ENCODE measurements at places on chromosomes 5 and 9.

- no peak overlapping the region for H3K27ac ChIP-seq
- H3K27me3 ChIP-seq, result no peaks in the 10 kb centered on the region
- no peak for DNase-seq
- H3K4me3 ChIP-seq, result no peak overlapping the region
These were observed 79.2 kb downstream of the FREM1 start for GRCh38 chr9:14831074-14831473.

GRCh38 chr9:116049456-116049855 lies 104.1 kb upstream of the PAPPA start:
- H3K27me3 ChIP-seq, result no peaks in the 10 kb centered on the region
- no peaks in the 10 kb centered on the region for H3K4me1 ChIP-seq
- no peak for DNase-seq
- H3K27ac ChIP-seq, result no peak overlapping the region

- H3K36me3 ChIP-seq, result no peaks in the 10 kb centered on the region
- H3K4me1 ChIP-seq, result peaks cover 3% of the 10 kb centered on the region
- H3K27me3 ChIP-seq, result no peaks in the 10 kb centered on the region
- DNase-seq, result no peak
- H3K4me3 ChIP-seq, result no peak overlapping the region
These were observed 56.1 kb downstream of the KIAA1958 start for GRCh38 chr9:112542593-112543292.

GRCh38 chr9:93588641-93589609 lies 12.5 kb downstream of the PHF2 start:
- no peak overlapping the region for H3K27ac ChIP-seq
- no peaks in the 10 kb centered on the region for H3K27me3 ChIP-seq
- H3K4me3 ChIP-seq, result no peak overlapping the region
- no peaks in the 10 kb centered on the region for H3K36me3 ChIP-seq
- DNase-seq, result no peak

DNA sequence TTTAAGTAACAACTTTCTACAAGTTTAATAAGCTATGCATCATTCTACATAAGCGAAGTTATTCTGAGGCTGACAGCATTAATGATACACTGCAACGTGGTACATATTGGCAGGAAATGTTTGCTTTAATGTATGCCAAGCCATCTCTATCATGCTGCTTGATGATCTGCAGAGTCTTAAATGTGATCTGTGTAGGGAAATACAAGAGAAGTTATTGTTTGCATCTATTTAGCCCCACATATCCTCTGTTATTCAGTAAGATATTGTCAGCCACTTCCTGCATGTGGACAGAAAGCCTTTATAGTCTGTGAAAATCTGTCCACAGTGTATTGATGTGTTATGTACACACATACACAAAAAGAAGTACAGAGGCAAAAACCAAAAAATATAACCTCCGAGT lies 193.1 kb upstream of the FREM1 start:
- H3K4me3 ChIP-seq, result no peak overlapping the region
- H3K4me1 ChIP-seq, result no peaks in the 10 kb centered on the region
- peaks cover 5% of the 10 kb centered on the region for H3K27me3 ChIP-seq
- no peaks in the 10 kb centered on the region for H3K36me3 ChIP-seq
